ENCODE measurements at places on chromosomes 16 and 17.

GRCh38 chr16:57196753-57197152, 10.6 kb downstream of the RSPRY1 start:
- DNase-seq: no peak

DNA sequence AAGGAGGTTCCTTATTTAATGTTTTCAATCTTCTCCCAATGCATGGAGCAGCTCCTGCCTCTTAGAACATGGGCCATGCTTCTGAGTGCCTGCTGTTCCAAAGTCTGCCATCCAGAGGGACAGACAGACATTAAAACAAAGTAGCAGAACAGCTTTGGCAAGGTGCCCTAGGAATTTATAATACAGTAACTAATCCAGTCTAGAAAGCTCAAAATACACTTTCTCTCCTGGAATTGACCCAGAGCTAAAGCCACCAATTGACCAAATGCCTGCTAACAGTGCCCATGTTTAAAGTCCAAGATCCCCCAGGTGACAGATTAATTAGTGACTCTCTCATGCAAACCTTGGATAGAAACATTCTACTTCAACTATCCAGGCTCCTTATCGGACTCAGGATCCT, 11.1 kb upstream of the CHRNE start:
- DNase-seq: no peak

GRCh38 chr17:15654886-15655561, 29.1 kb downstream of the TRIM16 start:
- DNase-seq: no peak

DNA sequence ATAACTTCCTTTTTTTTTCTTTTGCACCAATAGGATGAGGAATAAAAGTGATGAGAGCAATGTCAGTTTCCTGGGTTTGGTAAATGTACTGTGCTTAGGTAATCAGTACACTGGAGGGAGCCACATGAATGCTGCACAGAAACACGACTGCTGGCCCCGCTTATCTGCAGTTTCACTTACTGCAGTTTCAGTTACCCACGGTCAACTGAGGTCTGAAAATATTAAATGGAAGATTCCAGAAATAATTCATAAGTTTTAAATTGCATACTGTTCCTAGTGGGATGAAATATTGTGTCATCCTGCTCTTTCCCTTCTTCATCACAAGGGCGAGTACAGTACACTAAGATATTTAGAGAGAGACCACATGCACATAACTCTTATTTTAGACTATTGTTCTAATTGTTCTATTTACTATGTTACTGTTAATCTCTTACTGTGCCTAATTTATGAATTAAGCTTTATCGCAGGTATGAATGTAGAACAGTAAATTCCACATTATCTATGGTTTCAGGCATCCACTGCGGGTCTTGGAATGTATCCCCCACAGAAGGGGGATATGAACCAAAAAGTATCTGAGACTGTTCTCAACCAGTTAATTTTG, 6.4 kb upstream of the LGALS3BP start:
- no peak for DNase-seq

- DNase-seq: no peak
Measured at GRCh38 chr16:83581082-83581481, 226.7 kb upstream of the HSBP1 start.

DNA sequence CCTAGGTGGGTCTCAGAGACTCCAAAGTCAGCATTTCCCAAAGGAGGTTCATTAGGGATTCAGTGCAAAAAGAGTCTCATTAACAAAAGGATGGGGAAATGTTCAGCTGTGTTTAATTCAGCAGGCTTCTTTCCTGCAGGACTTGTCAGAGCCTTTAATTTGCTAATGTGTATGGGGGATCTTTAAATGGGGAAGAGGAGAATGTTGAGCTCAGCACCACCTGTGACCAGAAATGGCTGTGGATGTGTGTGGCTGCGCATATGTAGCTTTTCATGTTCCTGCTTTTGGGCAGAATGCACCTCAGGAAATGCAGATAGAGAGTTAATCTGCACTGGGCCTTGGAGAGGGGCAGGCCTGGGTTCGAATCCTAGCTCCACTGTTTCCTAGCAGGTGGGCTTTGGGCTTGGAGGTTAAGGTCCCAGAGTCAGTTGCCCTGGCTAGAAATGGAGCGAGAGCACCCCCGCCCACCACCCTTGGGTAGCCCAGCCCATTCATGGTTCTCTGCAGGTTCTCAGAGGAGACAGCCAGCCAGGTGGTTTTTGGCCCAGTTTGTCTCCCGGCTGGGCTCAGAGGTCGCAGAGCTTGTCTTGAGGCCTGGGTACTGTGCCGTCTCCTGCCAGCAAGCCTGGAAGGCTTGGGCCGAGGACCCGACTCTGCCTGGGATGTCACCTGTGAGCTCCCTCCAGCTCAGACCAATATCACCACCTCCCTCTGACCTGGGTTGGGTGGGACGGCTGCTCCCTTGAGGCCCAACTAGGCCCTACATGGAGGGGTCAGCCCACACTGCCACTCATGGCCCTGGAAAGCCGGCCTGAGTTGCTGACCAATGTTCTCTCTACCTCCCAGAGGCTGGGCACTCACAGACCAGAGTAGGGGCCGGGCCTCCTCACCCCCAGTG, 9.3 kb downstream of the ADCY7 start:
- DNase-seq: no peak

DNA sequence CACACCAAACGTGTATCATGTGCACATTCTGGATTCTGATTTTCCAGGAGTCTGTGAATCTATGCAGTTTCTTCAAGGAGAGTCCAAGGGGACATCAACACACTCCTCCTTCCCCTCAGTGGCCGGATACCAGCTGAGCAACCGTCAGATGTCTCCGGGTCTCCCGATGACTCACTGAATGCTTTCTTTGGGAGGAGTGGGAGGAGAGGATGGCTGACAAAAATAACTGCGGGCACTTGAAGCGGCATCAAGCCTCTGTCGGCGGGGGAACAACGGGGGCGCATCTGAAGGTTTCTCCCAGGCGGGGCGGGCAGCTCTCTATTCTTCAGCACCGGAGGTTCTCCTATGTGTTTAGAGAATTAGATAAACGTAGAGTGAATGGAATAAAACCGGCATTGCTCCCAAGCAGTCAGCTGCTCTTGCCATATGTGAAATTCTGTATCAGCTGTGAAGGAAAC, 24.6 kb upstream of the LRRC75A start:
- no peak for DNase-seq

DNA sequence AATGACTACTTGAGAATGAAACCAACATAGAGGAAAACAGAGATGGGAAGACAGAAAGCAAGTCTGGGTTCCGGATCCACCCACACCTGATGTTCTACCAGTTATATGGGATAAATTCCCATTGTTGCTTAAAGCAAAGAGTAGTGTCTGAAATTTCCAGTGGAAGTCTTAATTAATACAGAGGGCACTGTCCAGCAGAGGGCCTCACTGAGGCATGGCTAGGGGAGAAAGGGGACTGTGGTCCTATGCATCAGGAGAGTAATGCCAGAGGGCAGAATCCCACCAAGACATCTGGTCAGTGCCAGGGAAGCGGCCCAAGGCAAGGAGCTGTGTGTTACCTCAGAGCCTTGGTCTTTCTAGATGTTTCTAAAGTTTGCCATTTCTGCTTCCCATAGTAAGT, 7.5 kb upstream of the UMOD start:
- DNase-seq: no peak

DNA sequence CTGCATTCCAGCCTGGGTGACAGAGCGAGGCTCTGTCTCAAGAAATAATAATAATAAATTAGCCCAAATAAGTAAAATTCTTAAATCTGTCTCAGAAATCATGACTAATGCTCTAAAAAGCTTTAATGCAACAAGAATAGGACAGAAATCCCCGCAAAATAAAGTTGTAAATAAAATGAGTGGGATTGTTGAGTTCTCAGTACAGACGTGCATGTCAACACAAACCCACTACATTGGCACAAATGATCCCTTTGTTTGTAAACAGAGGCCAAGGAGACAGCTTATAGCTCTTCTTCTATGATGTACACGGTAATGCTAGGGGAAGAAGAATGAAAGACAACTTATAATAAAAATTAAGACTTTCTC, 6.0 kb downstream of the STAT5B start:
- DNase-seq: no peak

DNA sequence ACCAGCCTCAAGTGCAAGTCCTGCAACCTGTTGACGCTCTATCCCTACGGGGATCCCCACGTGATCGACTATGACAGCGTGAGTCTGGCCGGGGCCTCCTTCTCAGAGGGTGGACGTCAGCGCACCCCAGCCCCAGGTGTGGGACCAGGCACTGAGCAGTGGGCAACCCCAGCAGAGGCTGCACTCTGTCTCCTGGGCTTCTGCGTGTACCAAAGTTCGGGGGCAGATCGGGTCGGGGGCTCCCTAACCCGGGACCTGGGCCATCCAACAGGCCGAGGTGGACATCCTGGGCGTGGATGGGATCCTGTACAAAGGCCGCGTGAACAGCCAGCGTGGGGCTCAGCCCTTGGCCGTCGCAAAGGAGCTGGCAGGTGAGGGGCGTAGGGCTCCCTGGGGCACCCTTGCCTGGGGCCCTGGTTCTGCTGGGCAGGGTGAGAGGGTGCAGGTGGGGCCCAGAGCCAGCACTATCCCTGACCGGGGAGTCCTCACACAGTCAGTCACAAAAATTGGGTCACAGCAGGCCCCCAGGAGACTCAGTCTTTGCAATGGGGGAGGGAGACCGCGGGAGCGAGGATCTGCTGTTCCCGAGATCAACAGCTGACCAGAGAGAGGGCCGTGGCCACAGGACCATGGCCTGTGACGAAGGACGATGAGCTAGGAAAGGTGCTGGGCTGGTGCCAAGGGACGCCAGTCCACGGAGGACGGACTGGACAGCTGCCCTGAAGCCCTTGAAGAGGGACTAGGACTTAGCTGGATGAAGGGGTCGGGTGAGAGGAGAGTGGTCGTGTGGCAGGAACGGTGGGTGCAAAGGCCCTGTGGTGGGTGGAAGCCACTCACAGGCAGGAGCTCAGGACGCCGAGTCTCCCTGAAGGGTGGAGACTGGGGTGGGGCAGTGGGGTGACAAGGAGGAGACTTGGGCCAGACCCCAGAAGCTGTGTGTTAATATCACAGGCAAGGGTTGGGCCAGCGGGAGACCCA, 20.0 kb downstream of the UBALD1 start:
- no peak for DNase-seq

GRCh38 chr16:82396509-82396908, 226.5 kb upstream of the MPHOSPH6 start:
- no peak for DNase-seq
